Small intestine (tissue), 16 donors: ENCODE measurements at places on chromosomes 6 and 20. TPM values are rescaled to one million over a fixed set of nuclear protein-coding genes. Genes with fewer than 3 reads are reported as not detected.

The VSX1 gene
- polyA plus RNA-seq: not detected

The POM121L2 gene
- polyA plus RNA-seq: not detected

The GPR63 gene
- under 0.01 TPM for polyA plus RNA-seq

The RARS2 gene
- polyA plus RNA-seq: 25.4 TPM

The ZSCAN23 gene
- not detected for polyA plus RNA-seq

The DNAH8 gene
- polyA plus RNA-seq: under 0.01 TPM

The IL17F gene
- not detected for polyA plus RNA-seq

The MOXD1 gene
- 2.5 TPM for polyA plus RNA-seq

The PROKR2 gene
- not detected for polyA plus RNA-seq

The MAPK14 gene
- polyA plus RNA-seq: 24.3 TPM

The NOX3 gene
- not detected for polyA plus RNA-seq

The OOEP gene
- polyA plus RNA-seq: 0.16 TPM

The EPPIN gene
- polyA plus RNA-seq: not detected

The TAAR2 gene
- polyA plus RNA-seq: not detected

The TBC1D32 gene
- polyA plus RNA-seq: 1.7 TPM

The NFATC2 gene
- 19.4 TPM for polyA plus RNA-seq

The ASIP gene
- 0.09 TPM for polyA plus RNA-seq

The DDAH2 gene
- polyA plus RNA-seq: 68.1 TPM

The STMN3 gene
- polyA plus RNA-seq: 3.5 TPM

The OPRM1 gene
- polyA plus RNA-seq: 0.09 TPM

The ZSCAN16 gene
- 9.6 TPM for polyA plus RNA-seq

The SMLR1 gene
- polyA plus RNA-seq: 1.4 TPM

The MYB gene
- 12.0 TPM for polyA plus RNA-seq

The TGM3 gene
- 0.39 TPM for polyA plus RNA-seq

The SPATS1 gene
- not detected for polyA plus RNA-seq

The CASS4 gene
- 1.5 TPM for polyA plus RNA-seq

The MOCS1 gene
- 11.9 TPM for polyA plus RNA-seq

The DNMT3B gene
- polyA plus RNA-seq: 1.1 TPM

The CDSN gene
- polyA plus RNA-seq: 0.07 TPM

The UBD gene
- polyA plus RNA-seq: 20.0 TPM

The LY86 gene
- not detected for polyA plus RNA-seq

The FUT9 gene
- not detected for polyA plus RNA-seq

The SLC24A3 gene
- 1.6 TPM for polyA plus RNA-seq

The C6orf163 gene
- 2.4 TPM for polyA plus RNA-seq

The PLN gene
- 0.67 TPM for polyA plus RNA-seq

The TP53TG5 gene
- not detected for polyA plus RNA-seq

The DUSP22 gene
- 18.8 TPM for polyA plus RNA-seq

The SLC22A1 gene
- polyA plus RNA-seq: 0.89 TPM

The TMEM244 gene
- polyA plus RNA-seq: not detected

The KIF25 gene
- polyA plus RNA-seq: not detected

The CLPSL1 gene
- not detected for polyA plus RNA-seq

The TNNC2 gene
- 23.0 TPM for polyA plus RNA-seq

The JPH2 gene
- polyA plus RNA-seq: 3.6 TPM

The PHACTR1 gene
- polyA plus RNA-seq: 2.8 TPM

The BPIFB4 gene
- not detected for polyA plus RNA-seq

The RIMS1 gene
- not detected for polyA plus RNA-seq

The NFKBIE gene
- polyA plus RNA-seq: 11.0 TPM

The MAFB gene
- polyA plus RNA-seq: 9.0 TPM

The IRF4 gene
- not detected for polyA plus RNA-seq

The LZTS3 gene
- 19.9 TPM for polyA plus RNA-seq

The ZSCAN31 gene
- 3.4 TPM for polyA plus RNA-seq

The SEL1L2 gene
- not detected for polyA plus RNA-seq

The TMEM217 gene
- 0.38 TPM for polyA plus RNA-seq

The ULBP1 gene
- not detected for polyA plus RNA-seq

The SLC25A27 gene
- 45.4 TPM for polyA plus RNA-seq

The BNIP5 gene
- polyA plus RNA-seq: 2.6 TPM
